Kidney tubule cell (primary cell): ENCODE measurements at places on chromosomes 1 and 21.

- DNase-seq, result peak; percentile 97
Measured at GRCh38 chr1:85278853-85279314, 2.5 kb upstream of the BCL10 start.

DNA sequence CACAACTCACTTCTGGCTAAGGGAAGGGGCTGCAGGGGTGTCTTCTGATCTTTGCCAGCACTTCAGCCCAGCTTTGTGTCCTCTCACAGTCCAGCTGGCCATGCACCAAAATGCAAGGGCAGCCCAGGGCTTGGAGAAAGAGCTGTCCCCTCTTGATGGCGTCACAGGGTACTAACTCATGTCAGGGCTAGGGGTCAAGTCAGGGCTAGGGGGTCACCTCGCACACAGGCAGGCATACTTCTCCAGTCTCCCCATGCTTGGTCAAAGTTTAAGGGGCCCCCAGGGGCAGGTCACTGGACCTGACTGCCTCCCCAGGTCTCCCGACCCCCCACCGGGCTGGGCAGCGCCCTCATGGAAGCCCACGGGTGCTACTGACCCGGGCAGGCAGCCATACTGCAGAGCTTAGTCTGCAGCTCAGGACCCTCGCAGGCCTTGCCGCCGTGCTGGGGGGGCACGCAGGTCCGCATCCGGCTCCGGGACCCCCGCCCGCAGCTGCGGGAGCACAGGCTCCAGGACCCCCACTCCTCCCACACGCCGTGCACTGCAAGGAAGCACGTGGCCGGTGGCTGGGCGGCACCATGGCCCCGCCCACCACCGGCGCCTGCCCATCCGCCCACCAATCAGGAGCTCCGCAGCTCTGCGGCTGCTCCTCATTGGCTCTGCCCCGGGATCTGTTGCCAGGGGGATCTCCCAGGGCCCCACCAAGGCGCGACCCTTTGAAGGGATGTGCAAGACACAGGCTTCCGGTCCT lies 21.5 kb downstream of the ADGRB2 start:
- no peak for DNase-seq

DNA sequence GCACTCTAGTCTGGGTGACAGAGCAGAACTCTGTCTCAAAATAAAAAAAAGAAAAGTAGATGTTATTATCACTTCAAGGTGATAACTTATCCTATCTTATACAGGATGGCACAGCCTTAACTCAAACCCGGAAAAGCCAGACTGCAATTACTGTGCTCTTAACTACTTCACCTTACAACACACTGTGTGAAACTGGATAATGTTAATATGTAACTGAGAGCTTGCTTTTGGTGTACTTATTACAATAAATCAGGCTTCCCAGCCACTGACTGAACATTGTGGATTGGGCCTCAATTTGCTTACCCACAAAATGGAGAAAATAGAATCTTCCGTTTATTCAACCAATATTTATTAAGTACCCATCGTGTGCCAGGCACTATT lies 1.4 kb downstream of the ORC1 start:
- peak; percentile 58 for DNase-seq

- no peak for DNase-seq
Measured at GRCh38 chr1:230392920-230393521, 33.1 kb downstream of the PGBD5 start.

DNA sequence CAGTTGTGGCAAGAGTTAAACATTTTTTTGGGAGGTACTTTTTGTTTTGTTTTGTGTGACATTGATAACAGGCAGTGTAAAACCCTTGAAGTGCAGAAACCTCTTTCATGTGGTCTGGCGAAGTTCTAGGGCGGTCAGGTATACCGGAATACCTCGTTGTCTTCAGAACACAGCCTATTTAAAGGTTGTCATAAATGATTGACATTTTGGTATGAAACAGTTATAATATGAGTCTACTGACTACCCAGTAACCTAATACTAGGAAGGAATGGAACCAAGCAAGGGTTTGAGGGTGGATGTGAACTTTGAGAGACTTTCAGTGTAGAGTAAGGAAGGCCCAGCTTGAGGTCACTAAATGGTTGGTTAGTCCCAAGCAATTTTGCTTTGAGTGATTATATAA lies 40.5 kb downstream of the PATJ start:
- DNase-seq, result peak; percentile 9

GRCh38 chr1:7705048-7705907 lies 65.8 kb upstream of the VAMP3 start:
- no peak for DNase-seq

GRCh38 chr1:202007805-202008489 lies 2.4 kb upstream of the ELF3 start:
- peak; percentile 85 for DNase-seq
